ENCODE measurements at places on chromosomes 12 and 14.

GRCh38 chr14:71686677-71687076, 245.6 kb upstream of the RGS6 start:
- DNase-seq, result no peak

- DNase-seq, result no peak
Measured at GRCh38 chr14:65287264-65288131, 125.0 kb upstream of the FUT8 start.

GRCh38 chr12:131795064-131795463, 33.1 kb upstream of the MMP17 start:
- DNase-seq, result no peak

GRCh38 chr12:45191239-45191638, 24.7 kb upstream of the ANO6 start:
- peak; percentile 56 for DNase-seq

DNA sequence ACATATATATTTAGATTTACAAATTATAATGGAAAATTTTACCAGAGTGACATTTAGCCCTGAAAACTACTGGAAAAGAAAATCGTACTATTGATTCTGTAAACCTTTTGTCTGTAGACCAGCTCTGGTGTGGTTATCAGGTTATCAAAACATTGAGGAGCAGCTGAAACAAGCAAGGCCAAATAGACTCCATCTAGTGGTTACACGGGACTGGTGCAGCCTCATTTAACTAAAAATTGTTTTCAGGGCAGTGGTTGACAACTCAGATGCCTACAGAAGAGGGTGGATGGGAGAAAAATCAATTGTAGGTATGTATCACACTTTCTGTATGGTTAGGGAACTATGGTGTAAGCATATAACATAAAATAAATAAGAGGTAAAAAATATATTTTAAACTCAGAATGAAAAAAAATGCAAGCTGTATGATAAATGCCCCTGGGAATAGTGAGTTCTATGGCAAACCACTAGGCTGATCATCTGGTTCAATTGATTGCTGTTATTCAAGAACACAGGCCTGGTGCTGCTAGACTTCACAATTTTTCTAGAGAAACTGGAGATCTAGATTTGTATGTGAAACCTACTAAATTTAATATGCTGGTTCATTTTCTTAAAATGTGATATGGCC, 51.2 kb downstream of the ACSS3 start:
- DNase-seq, result peak; percentile 49

DNA sequence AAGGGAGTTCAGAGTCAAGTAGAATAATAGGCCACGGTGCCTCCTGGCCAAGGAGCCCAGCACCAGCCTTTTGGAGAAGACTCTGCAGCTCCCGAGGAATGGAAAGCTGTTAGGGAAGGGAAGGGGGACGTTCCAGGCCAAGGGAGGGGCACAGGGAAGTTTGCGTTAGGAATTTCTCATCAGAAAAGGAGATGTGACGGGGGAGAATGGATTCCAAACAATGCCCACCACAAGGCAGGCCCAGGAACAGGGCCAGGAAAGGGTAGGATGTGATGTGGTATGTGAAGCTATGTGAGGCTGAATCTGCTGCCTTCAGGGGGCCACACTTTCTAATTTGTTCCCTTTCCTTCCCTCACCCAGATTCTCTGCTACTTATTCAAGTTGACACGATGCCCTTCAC, 46.0 kb downstream of the DGLUCY start:
- DNase-seq, result peak; percentile 64

GRCh38 chr12:14010989-14011388, 29.6 kb upstream of the GRIN2B start:
- DNase-seq, result no peak

GRCh38 chr12:42590330-42590934, 886 bp upstream of the PRICKLE1 start:
- DNase-seq, result no peak

- DNase-seq, result no peak
Measured at GRCh38 chr12:119089380-119090013, 89.2 kb upstream of the HSPB8 start.

- peak; percentile 72 for DNase-seq
Measured at GRCh38 chr14:67986131-67986841, 166.7 kb downstream of the RAD51B start.

DNA sequence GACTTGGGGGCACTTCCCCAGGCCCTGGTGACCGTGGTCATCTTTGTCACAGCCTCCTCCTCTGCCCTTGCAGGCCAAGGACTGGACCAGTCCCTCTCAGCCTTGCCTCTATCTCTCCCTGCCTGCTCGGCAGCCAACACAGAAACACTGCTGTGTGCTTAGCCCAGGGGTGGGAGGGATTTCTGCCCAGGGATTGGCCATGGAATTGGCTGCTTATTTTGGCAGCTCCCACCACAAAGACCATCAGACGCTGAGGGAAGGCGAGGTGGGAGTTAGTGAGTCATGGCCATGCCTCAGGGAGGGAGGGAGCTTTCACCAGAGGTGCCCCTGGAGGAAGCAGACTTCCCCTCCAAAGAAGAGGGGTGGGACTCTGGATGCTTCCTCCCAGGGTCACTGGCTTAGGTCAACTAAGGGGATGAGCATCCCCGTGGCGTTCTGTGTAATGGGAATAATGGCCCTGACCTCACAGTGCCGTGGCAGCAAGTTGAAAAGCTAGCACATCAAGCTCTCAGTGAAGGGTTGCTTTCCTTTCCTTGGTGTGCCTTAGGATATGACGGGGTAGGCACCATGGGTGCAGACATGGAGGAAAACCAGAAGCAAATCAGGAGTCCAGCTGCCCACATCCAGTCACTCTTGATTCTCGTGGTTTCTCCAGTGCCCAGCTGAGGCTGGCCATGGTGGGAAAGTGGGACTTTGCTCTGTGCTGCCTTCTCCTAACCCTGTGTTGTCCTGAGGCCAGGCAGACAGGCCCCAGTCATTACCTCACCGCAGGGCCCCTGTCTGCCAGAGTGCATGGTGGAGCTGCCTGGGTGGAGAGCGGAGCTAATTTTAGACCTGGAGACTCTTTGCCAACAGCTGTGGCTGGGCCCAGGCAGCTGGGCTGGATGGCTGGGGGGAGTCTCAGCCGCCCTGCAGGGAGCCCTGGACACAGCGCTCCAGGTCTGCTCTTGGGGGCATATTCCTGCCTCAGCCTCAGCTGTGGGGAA, 21.4 kb downstream of the B4GALNT3 start:
- peak; percentile 35 for DNase-seq

- DNase-seq, result no peak
Measured at GRCh38 chr12:132028111-132028510, 78.4 kb downstream of the EP400 start.

DNA sequence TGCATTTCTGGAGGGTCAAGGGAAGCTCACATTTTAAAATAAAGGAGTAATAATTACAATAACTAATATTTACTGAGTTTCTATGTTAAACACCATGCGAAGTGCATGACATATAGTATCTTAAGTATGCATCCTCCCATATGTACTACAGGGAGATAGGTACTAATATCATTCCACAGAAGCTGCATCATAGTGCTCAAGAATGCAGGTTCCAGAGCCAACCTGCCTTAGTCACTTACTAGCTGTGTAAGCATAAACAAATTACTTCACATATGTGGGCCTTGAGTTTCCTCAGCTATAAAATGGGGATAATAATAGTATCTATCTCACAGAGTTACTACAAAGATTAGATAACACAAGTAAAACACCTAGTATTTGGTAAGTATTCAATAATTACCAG, 18.3 kb downstream of the ARMH4 start:
- DNase-seq, result peak; percentile 69

Data from fibroblast of skin of back (primary cell).